ENCODE measurements at places on chromosomes 1 and 21.
A peak's percentile ranks its signal among the peaks of the same experiment; 100 is the strongest.

- no peak for DNase-seq
Measured at GRCh38 chr1:70504821-70505193, 93.7 kb downstream of the CTH start.

DNA sequence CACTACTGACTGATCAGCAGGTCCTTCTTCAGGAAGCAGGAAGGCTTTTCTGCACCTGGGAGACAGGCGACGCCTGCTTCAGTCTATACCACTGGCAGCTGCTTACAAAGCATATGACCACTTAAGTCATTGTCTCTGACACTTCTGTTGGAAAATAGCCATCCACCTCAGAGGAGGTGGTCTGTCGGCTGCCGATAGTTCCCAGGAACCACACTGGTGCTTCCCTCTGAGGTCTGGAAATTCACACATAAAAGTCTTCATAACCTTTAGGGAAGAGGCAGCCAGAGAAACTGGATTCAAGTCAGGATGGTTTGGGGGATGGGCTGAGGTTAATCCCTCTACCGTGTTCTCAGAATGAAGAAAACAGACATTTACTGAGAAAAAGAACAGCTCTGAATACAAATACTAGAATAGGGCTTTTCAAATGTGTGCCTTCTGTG is 15.6 kb upstream of the SRP9 start:
- DNase-seq: no peak

DNA sequence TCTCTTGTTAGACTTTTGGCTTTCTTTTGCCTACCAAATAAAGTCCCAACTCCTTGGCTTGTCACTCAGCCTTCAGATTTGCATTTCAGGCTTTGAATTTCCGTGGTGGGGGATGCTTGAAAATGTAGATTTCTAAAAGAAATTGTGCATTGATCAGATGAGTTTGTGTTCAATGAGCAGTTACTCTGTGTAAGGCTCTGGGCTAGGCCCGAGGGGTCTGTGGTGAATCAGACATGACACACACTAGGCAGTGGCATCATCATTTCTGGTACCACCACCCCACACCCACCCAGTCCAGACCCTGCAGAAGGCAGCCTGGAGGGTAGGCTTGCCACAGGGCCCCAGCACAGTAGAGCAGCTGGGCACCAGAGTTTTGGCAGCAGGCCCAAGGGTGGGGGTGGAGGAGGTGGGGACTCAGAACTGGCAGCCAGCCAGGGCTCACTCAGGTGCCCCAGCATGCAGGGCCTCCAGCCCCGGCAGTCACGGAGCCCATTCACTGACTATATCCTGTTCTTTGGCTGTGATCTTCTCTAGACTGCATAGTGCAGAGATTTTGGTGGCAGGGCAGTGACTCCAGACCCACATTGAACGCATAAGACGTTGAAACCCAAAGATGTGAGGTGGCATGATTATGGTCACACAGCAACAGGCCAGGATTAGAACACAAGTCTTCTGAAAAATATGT is 97.2 kb upstream of the ARTN start:
- peak; percentile 48 for DNase-seq

DNA sequence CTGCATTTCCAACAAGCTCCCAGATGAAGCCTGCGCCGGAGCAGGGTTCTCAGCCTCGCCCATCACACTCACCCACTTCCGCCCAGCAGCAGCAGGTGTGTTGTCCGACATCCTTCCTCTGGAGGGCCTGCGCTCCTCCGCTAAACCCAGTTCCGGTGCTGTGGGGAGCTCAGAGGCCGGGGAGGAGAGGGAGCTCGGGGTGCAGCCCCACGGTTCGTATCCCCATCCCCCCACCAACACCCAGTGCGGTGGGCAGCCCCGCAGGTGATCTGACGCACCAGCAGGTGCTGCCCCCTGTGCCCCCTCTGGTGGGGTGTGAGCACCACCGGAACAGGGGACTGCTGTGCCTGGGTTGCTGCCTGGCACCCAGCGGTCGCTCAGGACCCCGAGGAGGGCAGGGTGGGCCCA is 3.4 kb upstream of the PEX10 start:
- DNase-seq: no peak

DNA sequence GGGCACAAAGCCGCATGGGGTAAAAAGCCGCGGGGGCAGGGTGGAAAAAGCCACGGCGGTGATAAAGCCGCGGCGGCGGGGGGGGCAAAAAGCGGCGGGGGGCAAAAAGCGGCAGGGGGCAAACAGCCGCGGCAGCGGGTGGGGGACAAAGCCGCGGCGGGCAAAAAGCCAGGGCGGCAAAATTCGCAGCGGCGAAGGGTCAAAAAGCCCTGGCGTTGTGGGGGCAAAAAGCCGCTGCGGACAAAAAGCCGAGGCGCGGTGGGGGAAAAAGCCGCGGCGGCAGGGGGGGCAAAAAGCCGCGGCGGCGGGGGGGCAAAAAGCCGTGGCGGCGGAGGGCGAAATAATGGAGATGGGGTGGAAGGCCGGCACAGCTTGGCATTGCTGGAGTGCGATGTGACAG is 3902.9 kb downstream of the SRGAP2C start:
- no peak for DNase-seq

GRCh38 chr1:97599447-97599846 is 321.4 kb downstream of the DPYD start:
- DNase-seq: no peak
